ENCODE measurements at places on chromosomes 2 and 18. TPM values are rescaled to one million over a fixed set of nuclear protein-coding genes. Genes with fewer than 3 reads are reported as not detected.

- no peaks in the 10 kb centered on the region for H3K27me3 ChIP-seq
- H3K27ac ChIP-seq, result peak overlapping the region; percentile 71
- H3K4me1 ChIP-seq, result peaks cover 72% of the 10 kb centered on the region
- no peak for DNase-seq
Measured at GRCh38 chr18:7600528-7601245, 33.6 kb downstream of the PTPRM start.

- H3K36me3 ChIP-seq, result no peaks in the 10 kb centered on the region
- H3K4me1 ChIP-seq, result no peaks in the 10 kb centered on the region
- H3K27me3 ChIP-seq, result peaks cover 6% of the 10 kb centered on the region
Measured at GRCh38 chr2:195343540-195343939, 313.5 kb upstream of the SLC39A10 start.

DNA sequence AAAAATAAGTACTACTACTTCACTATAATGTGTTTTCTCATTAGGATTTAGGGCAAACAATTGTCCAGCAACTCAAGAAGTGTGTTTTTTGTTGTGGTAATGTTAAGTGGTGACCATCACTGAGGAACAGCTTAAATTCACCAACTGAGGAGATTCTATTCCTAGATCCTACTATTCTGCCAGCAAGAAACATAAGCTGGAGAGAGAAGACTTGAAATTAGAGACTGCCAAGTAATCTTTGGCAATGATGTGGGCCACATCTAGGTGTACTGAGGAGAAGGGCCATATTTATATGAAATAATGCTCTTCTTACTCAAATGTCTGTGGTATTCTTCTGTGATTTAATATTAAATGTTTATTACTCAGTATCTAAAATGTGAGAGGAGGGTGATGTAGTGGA is 44.3 kb upstream of the MSTN start:
- peaks cover 32% of the 10 kb centered on the region for H3K4me1 ChIP-seq
- H3K4me3 ChIP-seq, result no peak overlapping the region
- peaks cover 8% of the 10 kb centered on the region for H3K36me3 ChIP-seq

GRCh38 chr2:9720352-9721093 is 89.7 kb upstream of the YWHAQ start:
- H3K27me3 ChIP-seq, result peaks cover 2% of the 10 kb centered on the region
- DNase-seq, result no peak
- no peaks in the 10 kb centered on the region for H3K4me1 ChIP-seq
- no peak overlapping the region for H3K4me3 ChIP-seq
- no peak overlapping the region for H3K27ac ChIP-seq

DNA sequence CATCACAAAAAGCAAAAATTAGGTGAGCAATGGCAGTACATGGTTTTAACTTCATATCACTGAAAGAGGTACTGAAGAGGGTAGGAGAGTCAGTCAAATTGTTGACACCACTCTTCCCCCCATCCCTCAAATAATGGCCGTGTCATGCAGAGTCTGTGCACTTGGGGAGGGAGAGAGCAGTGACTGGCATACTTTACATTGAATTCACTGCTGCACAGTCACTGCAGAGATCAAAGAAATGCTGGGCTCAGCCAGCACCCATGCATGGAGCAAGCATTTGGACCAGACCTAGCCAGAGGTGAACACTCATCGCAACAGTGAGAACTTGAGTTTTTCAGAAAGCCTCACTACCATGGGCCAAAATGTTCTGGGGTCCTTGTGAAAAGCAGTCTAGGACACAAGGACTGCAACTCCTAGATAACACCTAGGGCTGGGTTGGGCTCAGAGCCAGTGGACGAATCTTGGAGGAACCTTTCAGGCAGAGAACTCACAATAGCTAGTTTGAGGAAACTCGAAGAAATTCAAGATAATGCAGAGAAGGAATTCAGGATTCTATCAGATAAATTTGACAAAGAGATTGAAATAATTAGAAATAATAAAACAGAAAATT is 112.9 kb downstream of the NR4A2 start:
- H3K4me1 ChIP-seq, result peaks cover 5% of the 10 kb centered on the region
- no peaks in the 10 kb centered on the region for H3K27me3 ChIP-seq
- peaks cover 19% of the 10 kb centered on the region for H3K36me3 ChIP-seq

DNA sequence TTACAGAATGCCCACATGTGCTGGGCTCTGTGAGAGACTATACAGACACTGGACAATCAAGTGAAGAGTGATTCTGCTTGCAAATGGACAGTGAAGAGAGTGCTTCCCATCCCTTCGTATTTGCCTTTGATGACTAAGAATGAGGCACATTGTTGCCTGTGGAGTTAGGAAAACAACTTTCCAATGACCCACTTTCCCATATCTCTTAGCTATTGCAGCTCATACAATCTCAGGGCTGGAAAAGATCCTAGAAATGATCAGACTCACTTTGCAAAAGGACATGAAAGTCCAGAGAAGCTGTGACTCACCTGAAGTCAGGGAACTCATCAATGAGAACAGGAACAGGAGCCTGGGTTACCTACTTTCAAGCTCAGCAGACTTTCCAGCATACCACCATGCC is 440.5 kb upstream of the TCF4 start:
- no peak overlapping the region for H3K27ac ChIP-seq
- H3K4me1 ChIP-seq, result no peaks in the 10 kb centered on the region
- H3K27me3 ChIP-seq, result no peaks in the 10 kb centered on the region
- no peak overlapping the region for H3K4me3 ChIP-seq
- no peaks in the 10 kb centered on the region for H3K36me3 ChIP-seq

- no peak for DNase-seq
- H3K36me3 ChIP-seq, result peaks cover 3% of the 10 kb centered on the region
- H3K27me3 ChIP-seq, result no peaks in the 10 kb centered on the region
- peaks cover 13% of the 10 kb centered on the region for H3K4me1 ChIP-seq
- no peak overlapping the region for H3K27ac ChIP-seq
- no peak overlapping the region for H3K4me3 ChIP-seq
Measured at GRCh38 chr2:98517636-98518035, 73.0 kb downstream of the INPP4A start.

OBSL1 gene
- total RNA-seq, result 111 TPM

SERPINE2 gene
- total RNA-seq, result 61.0 TPM
